ENCODE measurements at places on chromosomes 3 and 15.

DNA sequence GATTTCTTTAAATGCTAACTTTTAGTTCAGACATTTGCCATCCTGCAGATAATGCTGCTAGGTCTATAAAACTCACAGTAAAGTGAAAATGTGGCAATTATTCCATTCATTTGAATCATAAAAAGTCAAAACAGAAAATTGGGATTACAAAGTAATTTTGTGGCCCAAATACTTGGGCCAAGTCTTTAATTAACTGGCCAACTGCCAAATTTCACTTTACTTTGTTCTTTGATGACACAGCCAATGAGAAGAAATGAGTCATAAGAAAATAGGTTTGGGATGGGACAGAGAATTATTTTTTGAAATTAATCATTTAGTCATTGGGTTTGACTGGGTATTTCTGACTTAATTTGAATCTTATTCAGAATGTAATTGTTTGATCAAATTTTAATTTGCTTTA is 89.8 kb upstream of the SLC2A2 start:
- no peak for DNase-seq

GRCh38 chr3:16834753-16835152 is 50.0 kb upstream of the PLCL2 start:
- no peak for DNase-seq

DNA sequence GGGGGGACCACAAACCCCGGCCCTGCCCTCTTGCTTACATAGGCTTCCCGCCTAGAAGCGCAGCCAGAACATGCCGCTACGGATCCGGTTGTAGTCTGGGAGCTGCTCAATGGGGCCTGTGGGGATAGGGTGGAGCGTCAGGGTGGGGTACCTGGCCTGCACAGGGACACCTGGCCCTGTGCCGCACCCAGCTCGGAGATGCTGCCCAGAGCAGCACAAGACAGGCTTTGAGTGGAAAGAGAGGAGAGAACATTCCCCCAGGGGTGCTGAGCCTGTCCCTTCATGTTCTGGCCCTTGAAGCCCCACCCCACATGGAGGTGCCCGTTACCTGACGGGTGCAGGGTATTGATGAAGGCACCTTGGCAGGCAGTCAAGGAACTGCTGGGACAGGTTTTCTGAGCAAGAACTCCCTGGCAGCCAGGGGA is 4.0 kb upstream of the COL7A1 start:
- no peak for DNase-seq

DNA sequence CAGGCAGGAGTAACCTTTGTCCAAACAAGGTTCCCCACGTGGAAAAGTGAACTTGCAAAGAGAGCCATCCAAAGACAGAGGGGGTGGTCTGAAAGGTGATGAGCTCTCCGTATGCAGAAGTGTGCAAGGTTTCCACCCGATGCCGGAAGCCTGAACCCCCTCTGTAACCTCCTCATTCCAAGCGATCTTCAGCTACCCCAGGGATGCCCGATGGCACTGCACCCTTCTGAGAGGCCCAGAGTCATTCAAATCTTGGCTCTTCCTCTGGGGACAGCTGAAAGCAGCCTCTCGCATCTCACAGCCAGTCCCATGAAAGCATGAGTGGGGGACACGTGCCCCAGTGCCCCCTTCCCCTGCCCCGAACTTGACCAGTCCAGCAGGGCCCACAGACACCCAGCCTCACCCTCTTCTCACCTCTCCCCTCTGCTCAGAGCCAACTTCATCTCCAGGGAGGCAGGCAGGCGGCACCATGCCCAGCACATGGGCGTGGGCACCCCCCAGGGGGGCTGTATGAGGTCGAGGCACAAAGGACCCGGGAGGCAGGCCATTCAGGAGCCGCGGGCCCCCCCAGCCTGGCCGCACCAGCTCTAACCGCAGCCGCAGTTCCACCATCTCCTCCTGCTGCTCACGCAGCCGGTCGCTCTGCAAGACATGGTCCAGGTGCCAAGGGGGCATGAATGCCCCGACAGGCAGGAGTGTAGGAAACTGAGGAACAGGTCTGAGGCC is 8.7 kb downstream of the KIF7 start:
- no peak for DNase-seq

- DNase-seq = no peak
Observed at GRCh38 chr3:187533797-187534196, 136.4 kb downstream of the SST start.

DNA sequence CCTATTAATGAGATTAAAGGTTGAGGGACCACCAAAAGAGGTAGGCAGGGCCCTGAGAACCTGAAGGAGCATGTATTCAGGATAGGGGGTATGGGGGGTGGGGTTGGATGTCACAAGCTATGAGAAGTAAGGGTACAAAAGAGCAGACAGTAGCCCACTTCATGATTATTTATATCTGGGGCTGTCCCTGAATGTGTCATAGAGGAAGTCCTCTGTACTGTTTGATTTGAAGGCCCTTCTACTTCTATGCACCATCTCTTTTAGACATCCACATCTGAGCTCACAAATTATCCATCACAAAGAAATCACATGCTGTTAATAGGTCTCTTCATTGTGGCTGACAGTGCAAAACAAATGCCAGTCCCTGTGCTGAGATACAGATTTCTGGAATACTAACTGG is 68.6 kb downstream of the FHIT start:
- no peak for DNase-seq

DNA sequence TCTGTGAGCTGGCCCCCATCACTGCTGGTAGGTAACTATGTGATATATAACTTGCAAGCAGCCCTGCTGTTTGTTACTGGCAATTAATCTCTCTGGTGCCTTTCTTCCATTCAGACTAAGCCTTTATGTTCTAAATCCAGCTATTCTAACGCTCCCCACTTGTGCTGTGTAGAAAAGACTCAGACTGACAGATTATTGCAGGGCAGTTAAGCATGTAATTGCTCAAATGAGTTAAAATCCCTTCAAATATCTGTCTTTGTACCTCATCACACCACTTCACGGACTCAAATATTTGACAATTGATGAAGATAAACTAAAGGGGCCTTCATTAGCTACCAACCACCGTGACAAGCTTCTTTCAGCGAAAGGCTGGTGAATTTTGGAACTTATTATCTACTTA is 416.2 kb downstream of the NR2F2 start:
- DNase-seq = no peak

- no peak for DNase-seq
Observed at GRCh38 chr3:130787422-130788068, 40.9 kb upstream of the PIK3R4 start.

DNA sequence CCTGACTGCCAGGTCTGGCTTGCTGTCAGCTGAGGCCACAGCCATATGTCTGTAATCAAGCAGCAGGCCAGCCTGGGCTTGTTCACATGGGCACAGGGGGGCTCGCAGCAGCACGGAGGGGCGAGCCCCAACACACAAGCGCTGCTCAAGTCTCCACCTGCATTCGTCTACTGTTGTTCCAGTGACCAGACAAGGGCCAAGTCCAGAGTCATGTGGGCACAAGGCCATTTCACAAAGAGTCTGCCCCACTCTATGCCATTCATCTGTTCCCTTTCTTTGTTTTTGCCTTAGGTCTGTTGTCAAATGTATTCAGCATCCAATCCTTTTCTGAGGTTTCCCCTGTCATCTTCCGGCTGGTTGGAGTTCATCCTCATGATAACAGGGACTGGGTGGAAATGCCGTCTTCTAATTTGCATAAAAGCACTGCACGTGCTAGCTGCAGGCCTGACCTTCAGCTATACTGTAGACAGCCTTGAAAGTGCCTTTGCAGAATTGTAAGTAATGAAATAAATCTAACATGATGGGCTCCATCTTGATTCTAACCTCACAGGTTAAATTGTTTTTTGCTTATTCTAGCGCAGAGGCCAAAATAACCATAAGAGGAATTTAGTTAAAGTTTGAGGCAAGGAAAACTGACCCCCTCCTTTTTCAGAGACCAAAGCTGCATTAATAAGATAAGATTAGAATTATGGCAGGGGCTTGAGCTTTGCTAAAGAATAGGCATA is 28.6 kb upstream of the KBTBD12 start:
- DNase-seq = no peak

DNA sequence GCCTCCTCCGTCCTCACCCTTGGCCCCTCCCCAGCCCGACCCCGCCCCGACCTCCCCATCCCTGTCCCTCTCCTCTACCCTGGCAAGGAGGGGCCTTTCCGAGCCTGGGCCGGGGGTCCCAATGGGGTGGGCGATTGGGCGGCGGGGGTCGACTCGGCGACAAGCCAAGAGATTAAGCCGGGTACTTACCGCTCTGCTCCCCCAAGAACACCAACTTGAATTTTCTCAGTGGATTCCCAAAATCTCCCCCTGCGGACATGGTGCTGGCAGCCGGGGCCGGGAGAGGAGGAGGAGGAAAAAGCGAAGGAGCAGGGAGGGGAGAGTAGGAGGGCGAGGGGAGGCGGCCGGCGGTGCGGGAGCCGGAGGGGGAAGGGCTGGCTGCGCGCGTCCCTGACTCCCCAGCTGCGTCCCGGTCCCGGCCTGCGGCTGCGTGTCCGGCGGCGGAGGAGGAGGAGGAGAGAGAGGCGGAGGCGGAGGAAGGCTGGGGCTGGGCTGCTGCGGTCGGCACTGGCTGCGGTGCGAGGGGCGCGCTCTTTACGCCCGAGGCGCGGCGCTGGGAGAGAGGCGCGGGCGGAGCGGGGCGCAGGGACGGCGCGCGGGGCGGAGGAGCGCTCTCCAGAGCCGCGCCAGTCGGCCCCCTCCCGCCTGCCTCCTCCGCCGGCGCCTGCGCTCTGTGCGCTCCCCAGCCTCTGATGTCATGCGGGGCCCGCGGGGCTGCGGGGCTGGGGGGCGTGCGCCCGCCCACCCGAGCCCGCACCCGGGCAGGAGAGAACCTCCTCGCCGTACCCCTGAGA is at the start of gene RAB6B:
RAB6B (minus strand) TSS at position 675 of the 794 bp plus-strand sequence; CDS start at position 259, 416 bp downstream.
- no peak for DNase-seq

DNA sequence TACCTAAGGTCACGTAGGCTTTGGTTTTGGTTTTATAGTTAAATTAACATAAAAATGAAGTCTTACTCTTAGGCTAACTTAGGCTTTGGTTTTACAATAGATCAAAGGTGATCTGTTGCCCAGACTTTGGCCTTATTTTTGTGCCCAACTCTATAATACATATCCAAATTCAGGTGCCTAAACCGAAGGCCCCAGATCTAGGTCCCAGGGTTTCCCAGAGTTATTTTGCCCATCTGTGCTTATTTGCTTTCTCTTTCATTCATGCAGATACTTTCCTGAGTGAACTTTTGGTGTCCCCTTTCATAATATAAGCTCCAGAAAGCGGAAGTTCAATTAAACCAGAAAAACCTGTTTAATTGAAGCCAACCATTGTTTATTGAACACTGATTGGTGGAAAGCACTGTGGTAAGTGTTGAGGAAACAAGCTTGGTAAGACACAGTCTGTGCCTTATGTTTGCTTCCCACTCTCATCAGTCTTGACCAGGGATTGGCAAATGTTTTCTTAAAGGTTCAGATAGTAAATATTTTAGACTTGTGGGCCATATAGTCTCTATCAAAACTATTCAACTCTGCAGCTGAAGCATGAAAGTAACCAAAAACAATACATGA is 209.7 kb downstream of the WDR72 start:
- DNase-seq = no peak

- DNase-seq = no peak
Observed at GRCh38 chr3:146177519-146177918, 16.5 kb upstream of the PLOD2 start.

DNA sequence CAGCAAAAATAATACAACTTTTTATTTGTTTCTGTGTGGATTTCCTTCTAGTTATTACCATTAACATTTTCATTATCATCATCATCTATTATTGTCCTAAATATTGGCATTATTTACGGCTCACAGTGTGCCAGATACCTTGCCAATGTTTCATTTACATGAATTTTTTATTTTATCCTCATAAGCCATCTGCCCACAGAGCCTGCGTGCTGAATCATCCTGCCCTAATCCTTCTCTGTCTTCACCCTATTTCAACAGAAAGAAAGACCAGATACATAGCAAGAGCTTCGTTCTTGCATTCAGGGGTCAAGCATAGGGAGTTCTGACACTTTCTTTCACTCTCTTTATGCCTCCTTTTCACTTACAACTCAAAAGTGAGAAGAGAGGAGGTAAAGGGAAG is 82.0 kb downstream of the KCNMB2 start:
- no peak for DNase-seq

DNA sequence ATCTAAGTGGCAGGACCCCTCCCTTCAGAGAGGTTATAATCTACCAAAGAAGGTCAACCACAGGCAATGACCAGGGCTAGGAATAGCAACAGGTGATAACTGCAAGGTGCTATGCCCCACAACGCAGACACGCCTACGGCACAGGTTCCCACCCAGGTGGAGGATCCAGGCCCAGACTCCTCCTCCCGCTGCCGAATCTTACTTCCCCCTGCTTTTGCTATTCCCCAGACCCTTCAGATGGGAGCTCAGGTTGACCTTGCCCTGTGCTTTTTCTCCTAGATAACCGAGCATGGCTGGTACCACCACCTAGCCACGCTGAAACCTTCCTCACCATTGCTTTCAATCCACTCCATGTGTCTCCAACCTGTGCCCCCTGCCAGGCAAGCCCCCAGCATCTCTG is 142.2 kb upstream of the IGF1R start:
- DNase-seq = no peak

GRCh38 chr3:99697250-99697649 is 58.9 kb downstream of the COL8A1 start:
- DNase-seq = no peak

DNA sequence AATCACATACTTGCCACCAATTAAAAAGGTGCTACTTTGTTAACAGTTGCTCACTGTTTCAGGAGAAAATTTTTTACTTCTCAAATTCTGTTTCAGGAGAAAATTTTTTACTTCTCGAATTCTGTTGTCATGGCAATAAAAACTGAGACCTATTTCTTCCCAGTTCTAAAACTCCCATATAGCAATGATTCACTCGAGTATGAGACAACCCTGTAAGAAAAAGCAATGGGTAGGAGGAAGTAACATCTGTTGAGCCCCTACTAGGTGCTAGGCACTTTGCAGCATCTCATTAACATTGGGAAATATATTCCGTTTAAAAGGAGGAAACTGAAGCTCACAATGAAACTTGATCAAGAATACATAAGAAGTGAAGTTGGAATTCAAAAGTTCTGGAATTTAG is 35.1 kb upstream of the IGSF11 start:
- no peak for DNase-seq

DNA sequence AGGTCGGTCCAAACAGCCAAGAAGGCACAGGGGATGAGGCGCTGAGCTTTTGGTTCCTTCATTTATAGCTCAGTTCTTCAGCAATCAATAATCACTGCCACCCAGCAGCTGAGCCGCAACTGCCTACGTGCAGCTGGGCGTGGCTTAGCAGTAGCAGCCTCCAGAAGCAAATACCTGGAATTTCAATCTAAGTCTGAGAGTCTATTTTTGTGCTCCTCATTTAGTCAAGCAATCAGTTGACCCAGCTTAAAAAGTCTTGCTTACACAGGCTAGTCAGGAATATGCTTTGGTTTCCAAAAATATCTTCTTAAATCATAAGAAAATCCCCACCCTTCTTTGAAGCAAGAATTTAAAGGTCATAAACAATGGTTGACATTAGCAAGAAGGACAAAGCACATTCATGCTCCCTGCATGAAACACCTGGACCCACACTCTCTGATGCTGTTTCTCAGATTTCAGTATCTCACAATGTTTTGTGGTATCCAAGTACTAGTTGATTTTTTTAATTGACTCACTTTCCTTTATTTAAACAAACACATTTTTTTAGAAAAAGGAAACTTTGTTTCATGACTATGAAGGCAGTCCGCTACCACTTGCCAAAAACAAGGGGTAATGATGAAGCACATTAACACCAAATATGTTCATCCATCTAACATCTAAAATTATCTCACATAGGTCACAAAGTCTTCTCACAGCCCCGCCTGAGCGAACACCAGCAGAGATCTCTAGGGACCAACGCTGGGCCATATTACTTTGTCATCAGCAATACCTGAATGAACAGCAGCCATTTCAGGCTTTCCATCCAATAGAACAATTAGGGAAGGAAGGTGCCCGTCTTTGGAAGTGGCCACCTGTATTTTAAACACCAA is 106.1 kb downstream of the OXNAD1 start:
- DNase-seq = no peak
